GM03348 (cell line): ENCODE measurements at places on chromosomes 1 and 21.

GRCh38 chr1:53134042-53134485 lies 8.4 kb downstream of the SLC1A7 start:
- no peak for DNase-seq

GRCh38 chr1:114234408-114235124 lies 80.9 kb upstream of the SYT6 start:
- no peak for DNase-seq

DNA sequence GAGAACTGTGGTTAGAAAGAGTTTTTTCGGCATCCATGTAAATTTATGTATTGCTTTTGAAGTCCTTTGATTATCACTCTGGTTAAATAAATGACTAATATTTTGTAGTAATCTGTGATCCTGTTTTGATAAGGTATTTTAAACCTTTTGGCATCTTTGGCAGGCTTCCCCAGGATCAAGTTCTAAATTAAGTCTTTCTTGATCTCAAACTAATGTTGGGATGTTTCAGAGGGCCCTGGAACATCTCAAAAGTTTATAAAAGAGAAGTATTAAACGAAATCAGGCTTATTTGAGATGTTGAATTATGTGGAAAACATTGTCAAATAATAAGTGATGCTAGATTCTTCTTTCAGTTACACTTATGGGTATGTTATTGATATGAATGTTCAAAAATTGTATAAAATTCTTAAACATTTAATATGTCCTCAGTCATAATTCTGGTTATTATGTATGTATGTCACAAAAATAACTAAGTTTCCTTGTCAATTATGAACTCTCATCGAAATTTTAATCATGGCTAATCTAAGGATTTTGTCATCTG lies 36.6 kb downstream of the S100A10 start:
- no peak for DNase-seq

- no peak for DNase-seq
These were observed 126.5 kb downstream of the AKT3 start for GRCh38 chr1:243723458-243724043.

GRCh38 chr1:46370214-46370633 lies 23.9 kb upstream of the FAAH start:
- DNase-seq: no peak

GRCh38 chr1:94323311-94324177 lies 86.2 kb upstream of the ARHGAP29 start:
- no peak for DNase-seq

DNA sequence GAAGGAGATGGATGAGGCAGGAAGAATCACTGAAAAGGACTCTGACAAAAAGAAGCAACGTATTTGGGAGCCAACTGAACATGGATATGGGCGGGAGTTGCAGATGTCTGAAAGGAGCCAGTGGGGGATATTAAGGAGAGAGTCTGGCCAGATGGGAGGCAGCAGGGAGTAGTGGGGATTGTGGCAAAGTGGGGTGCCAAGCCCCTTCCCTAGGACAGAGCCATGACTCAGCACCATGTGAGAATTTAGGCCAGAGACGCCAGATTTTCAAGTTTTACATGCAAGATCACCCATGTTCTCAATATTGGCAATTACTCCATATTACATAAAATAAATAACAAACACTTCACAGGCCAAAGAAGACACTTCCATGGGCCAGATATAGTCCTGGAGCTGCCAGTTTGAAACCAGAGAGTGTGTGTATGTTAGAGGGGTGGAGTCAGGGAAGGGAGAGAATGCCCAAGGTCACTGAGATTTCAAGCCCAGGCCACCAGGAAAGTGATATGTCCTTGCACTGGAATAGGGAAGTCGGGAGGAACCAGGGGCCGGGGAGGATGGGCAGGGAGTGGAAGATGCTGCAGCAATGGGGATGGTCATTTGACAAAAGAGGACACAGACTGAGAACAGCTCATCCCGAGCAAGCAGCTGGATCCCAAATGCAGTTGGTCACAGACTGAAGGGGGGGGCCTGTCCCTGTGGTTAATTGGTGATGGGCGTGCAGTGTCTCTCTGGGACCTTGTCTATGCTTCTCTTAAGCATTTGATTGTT lies 23.5 kb downstream of the TMEM51 start:
- DNase-seq: no peak

DNA sequence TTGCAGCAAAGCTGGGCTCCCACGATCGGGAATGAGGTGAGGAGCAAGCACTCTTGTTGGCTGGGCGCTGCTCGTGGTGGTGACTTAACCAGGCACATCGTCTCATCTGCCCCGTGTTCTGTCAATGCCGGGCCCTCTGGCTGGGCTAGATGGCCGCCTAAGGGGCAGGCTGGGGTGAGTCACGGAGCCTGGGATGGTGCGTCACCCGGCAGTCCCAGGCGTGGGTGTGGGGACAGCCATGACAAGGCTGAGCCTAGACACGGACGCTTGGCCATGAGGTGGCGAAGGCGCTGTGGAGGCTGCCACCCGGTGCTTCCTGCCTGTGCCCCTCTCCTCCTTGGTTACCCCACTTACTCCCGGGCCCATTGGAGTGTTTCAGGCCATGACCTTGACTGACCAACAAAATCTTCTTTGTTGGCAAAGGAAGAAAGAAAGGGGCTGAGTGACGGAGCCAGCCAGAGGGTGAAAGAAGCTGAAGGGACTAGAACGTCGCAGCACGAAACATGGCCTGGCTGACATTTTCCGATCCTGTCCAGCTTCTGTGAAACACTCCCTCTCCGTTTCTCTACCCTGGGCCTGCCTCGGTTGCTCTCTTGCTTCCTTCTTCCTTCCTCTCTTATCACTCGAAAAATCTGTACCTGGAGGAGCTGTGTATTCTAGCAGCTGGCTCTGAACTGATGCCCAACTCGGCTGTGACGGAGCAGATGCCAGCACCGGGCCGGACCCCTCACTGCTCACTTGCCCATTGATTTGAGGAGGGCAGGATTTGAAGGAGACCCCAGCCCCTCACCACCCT lies 596 bp downstream of the CD247 start:
- no peak for DNase-seq

GRCh38 chr1:234683861-234684632 lies 74.1 kb upstream of the IRF2BP2 start:
- peak; percentile 78 for DNase-seq

DNA sequence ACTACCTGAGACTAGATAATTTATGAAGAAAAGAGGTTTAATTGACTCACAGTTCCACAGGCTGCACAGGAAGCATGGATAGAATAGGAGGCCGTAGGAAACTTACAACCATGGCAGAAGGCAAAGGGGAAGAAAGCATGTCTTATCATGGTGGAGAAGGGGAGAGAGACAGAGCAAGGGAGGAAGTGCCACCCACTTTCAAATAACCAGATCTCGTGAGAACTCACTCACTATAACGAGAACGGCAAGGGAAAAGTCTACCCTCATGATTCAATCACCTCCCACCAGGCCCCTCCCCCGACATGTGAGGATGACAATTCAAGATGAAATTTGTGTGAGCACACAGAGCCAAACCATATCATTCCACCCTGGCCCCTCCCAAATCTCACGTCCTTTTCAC lies 4.7 kb upstream of the C21orf91 start:
- DNase-seq: no peak
